ENCODE measurements at places on chromosomes 16 and 17.

DNA sequence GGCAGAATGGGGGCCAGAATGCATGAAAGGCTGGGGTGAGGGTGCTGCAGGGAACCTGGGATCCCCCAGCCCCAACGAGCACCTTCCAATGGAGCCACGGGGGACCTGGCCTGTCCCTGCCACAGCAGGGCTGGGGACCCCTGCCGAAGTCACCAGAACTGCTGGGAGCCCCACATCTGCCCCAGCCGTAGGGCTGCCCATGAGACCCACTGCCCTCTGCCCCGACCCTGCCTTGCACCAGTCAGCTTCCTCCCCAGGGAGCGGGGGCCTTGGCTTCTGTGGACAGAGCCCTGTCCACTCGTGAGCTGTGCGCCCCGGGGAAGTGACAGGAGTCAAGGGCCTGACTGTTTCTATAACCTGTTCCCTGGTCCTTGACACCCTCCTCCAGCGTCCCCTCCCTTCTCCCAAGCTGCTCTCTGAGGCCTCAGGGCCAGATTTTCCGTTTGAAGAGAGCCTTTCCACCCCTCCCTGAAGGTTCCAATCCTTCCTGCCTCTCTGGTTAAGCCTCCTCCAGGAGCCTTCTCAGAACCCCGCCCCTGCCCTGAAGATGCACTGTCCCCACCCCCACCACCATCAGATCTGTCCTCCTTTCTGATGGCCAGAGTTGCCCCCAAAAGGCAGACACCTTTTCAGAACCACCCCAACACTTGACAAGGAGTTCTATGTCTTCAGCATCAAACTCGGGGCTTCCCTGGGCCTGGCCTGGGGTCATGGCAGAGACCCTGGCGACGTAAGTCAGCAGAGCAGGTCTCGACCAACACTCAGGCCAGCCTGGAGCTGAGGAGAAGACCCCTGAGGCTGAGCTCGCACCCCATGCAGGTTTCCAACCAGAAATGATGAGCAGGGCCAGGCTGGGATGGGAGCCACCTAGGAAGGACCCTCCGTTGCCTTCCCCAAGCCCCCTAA, 10.7 kb upstream of the PRR29 start:
- no peak for DNase-seq

GRCh38 chr16:25689137-25689836, 2.5 kb upstream of the HS3ST4 start:
- DNase-seq: no peak

GRCh38 chr16:49409121-49409520, 35.5 kb downstream of the C16orf78 start:
- DNase-seq: no peak

DNA sequence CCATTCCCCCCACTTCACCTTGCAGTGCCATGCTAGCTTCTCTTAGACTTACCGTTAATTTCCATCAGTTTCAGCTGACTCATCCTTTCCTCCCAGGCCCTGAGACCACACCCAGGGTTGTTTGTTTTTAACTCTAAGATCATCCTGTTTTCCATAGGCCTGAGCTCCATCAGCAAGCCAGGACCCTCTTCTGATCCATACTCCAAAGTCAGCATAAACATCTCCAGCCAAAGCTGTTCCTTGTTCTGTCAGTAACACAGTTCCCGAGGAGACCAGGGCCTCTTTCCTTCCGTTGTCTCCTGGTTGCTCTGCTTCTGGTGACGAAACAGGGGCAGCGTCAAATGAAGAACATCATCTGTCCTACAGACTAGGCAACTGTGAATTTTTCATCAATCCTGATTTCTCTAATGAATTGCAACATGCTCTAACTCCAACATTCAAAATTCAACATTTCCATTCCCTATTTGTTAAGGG, 83.8 kb upstream of the HNF1B start:
- DNase-seq: no peak

DNA sequence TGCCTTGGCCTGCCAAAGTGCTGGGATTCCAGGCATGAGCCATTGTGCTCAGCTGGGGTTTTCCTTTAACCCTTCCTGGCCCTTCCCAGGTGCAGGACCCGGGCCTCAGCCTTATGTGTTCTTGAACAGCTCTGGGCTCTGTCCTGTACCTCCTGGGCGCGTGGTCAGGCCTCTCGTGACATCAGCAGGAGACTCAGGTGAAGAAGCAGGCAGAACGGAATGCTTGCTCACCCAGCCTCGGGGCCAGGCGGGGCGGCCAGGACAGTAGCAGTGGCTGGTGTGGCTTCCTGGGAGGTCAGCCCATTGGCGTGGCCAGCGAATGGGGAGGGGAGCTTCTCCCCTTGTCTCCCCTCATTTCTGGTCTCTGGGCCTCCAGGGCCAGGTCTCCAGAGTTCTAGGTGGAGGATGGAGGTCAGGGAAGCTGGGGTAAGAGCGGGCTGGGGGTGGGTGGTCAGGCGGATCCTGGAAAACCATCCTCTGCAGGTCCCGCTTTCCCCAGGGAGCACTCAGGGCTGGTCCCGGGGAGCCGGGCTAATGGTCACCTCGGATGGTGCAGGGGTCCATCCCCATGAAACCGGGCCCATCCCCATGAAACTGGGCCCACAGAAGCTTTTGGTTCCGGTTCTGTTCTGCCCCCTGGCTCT, 281.5 kb downstream of the SEC14L1 start:
- no peak for DNase-seq

GRCh38 chr17:55347341-55347740, 74.3 kb downstream of the MMD start:
- no peak for DNase-seq

- DNase-seq: no peak
Measured at GRCh38 chr17:13864521-13864920, 204.8 kb upstream of the COX10 start.

- DNase-seq: no peak
Measured at GRCh38 chr16:15487336-15488284, 53.2 kb downstream of the BMERB1 start.

- no peak for DNase-seq
Measured at GRCh38 chr16:86012221-86012620, 113.3 kb downstream of the IRF8 start.

GRCh38 chr17:7747635-7748071, 30.1 kb downstream of the DNAH2 start:
- no peak for DNase-seq

GRCh38 chr17:68570526-68570925, 30.6 kb downstream of the FAM20A start:
- no peak for DNase-seq

DNA sequence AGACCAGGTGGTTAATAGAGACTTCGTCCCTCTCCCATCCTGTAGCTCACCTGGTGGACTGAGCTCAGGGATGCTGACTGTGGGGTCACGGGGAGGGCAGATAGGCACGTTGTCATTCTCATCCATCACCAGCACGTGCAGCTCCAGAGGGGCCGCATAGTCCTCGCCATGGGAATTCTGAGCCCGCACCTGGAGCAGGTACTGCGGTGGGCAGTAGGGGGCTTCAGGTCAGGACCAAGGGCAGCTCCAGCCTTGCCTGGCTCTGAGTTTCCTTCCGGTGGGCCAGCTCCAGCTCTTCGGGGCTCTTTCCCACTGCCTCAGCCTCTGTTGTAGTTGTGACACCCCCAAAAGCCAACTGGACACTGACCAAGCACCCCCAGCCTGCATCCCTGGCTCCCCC, 5.6 kb downstream of the CDH16 start:
- no peak for DNase-seq

DNA sequence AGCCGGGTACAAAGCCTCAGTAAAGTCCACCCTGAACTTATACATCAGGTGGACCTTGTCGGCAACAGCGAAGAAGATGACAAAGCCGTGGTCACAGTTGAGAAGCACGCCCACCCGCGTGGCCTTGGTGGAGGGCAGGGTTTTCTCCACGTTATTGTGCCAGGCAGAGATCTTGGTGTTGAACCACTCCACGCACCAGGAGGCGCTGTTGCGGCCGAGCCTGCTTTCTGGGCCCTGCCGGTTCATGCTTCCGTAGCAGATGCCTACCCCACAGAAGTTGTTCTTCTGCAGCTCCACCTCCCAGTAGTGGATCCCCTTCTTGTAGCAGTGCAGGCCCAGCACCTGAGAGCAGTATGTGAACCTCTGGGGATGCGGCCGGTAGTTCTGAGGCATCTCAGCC, 22.1 kb downstream of the TRIM25 start:
- no peak for DNase-seq

- no peak for DNase-seq
Measured at GRCh38 chr16:84390131-84390785, 21.9 kb downstream of the ATP2C2 start.

DNA sequence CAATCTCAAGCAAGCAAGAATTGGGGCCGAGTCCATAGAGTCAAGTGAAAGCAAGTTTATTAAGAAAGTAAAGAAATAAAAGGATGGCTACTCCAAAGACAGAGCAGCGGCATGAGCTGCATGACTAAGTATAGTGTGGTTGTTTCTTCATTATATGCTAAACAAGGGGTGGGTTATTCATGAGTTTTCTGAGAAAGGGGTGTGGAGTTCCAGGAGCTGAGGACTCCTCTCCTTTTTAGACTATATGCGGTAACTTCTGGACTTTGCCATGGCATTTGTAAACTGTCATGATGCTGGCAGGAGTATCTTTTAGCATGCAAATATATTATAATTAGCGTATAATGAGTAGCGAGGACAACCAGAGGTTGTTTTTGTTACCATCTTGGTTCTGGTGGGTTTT, 819.9 kb downstream of the KCNJ2 start:
- DNase-seq: no peak

DNA sequence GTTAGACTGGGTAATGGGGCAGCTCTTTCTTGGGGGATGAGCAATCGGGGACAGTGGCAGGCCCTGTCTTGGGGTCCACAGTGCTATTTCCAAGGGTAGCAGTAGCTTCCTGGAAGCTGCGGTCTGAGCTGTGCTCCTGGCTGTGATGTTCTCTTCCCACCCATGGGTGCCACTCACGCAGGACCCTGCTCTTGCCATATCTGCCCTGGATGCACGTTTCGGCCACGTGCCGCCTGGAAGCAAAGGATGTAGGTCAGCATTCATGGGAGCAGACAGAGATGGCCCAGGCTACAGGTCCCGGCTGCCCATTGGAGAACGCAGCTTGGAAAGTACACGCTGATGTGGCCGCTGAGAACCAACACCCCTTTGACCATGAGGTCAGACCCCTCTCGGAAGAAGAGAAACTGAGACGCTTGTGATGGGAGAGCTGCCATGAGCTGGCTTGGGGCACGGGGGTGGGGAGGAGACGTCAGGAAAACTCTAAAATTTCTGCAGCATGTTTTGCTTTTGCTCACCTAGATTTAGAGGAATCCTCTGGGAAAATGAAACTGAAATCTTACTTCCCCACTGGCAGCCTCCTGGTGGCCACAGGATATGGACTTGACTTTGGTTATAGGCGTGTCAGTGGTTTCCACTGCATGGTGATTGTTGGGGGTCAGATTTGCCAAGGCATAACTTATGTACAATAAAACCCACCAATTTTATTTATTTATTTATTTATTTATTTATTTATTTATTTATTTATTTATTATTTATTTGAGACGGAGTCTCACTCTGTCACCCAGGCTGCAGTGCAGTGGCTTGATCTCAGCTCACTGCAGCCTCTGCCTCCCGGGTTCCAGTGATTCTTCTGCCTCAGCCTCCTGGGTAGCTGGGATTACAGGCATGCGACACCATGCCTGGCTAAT, 36.2 kb upstream of the IRF8 start:
- DNase-seq: no peak

- no peak for DNase-seq
Measured at GRCh38 chr17:62986549-62986948, 20.5 kb downstream of the TANC2 start.

- DNase-seq: no peak
Measured at GRCh38 chr16:58338205-58338604, 43.4 kb upstream of the PRSS54 start.

GRCh38 chr16:54519161-54519695, 232.6 kb upstream of the IRX3 start:
- DNase-seq: no peak

DNA sequence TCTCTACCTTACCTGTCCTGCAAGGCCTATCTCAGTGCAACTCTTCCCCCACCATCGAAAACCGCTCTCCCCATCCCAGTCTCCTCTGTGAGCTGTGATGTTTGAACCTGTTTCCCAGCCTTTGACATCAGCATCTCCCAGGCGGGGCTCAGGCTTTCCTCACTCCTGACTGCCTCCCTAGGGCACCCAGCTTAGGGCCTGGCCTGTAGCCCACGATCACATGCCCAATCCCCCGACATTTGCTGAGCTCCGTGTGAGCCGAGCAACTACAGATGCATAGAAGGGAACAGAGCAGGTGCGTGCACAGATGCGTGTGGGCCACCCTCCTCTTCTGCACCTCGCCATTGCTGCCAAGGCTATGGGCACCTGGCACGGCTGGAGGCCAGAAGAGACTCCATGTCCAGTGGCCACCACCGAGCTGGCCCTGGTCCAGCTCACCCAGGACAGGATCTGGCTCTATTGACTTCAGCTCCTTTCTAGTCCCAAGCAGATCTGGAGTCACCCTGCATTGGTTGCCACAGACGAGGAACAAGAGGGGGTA, 35.5 kb upstream of the CMIP start:
- DNase-seq: no peak

- DNase-seq: no peak
Measured at GRCh38 chr16:49862694-49863093, 6.8 kb upstream of the ZNF423 start.

- DNase-seq: no peak
Measured at GRCh38 chr17:75691801-75692626, 24.9 kb downstream of the SAP30BP start.

GRCh38 chr16:56716761-56717160, 13.2 kb upstream of the NUP93 start:
- no peak for DNase-seq

- no peak for DNase-seq
Measured at GRCh38 chr17:74937064-74938051, 1.7 kb downstream of the OTOP3 start.

DNA sequence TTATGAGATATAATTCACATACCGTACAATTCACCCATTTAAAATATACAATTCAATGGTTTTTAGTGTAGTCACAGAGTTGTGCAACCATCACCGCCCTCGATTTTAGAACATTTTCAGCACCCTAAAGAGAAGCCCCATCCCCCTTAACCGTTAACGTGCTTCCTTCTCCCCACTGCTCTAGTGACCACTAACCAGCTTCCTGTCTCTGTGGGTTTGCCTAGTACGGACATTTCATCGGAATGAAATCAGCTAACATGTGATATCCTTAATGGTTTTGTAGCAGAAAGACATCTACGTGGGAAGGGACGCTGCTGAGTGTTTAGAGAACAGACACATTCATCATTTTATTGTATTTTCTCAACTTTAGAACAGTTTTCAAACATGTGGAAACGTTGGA, 80.8 kb upstream of the HSBP1 start:
- DNase-seq: no peak

DNA sequence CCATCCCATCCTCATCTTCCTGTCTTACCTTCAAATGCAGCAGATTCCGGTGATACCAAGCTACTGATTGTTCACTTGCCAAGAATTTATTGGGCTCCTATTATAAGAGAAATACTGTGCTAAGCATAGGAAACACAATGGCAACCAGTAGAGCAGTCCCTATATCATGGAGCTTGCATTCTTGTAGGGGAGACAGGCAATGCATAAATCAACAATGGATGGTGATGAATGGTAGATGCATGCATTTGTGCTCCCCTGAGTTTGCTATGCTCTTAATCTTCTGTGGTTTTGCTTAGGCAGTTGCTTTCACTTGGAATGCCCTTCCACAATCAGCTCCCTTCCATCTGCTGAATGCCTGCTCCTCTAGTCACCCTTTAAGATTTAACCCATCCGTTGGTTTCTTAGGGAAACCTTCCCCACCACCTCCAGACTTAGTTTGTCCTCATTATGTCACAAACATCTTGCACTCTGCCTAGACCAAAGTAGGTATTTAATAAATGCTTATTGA, 200.2 kb upstream of the TOX3 start:
- DNase-seq: no peak

- DNase-seq: peak; percentile 82
Measured at GRCh38 chr17:65898651-65899050, 293.3 kb downstream of the CEP112 start.

Measured in NCI-H2081 (cell line).